ENCODE measurements at places on chromosomes 4 and X. TPM values are rescaled to one million over a fixed set of nuclear protein-coding genes. Genes with fewer than 3 reads are reported as not detected.

NPY2R gene
- not detected for total RNA-seq

PHEX gene
- 0.18 TPM for total RNA-seq

TMEM164 gene
- 31.1 TPM for total RNA-seq

ARL13A gene
- not detected for total RNA-seq

HEPH gene
- total RNA-seq: not detected

IL13RA2 gene
- total RNA-seq: 79.4 TPM

AMELX gene
- not detected for total RNA-seq

MAGEA4 gene
- not detected for total RNA-seq

RASSF6 gene
- not detected for total RNA-seq

GIMD1 gene
- total RNA-seq: not detected

PPP2R2C gene
- 1.0 TPM for total RNA-seq

MAB21L2 gene
- total RNA-seq: 2.6 TPM

Data from Daoy (cell line).